H7 (cell line): ENCODE measurements at places on chromosomes 6 and 20.
A peak's percentile ranks its signal among the peaks of the same experiment; 100 is the strongest.

DNA sequence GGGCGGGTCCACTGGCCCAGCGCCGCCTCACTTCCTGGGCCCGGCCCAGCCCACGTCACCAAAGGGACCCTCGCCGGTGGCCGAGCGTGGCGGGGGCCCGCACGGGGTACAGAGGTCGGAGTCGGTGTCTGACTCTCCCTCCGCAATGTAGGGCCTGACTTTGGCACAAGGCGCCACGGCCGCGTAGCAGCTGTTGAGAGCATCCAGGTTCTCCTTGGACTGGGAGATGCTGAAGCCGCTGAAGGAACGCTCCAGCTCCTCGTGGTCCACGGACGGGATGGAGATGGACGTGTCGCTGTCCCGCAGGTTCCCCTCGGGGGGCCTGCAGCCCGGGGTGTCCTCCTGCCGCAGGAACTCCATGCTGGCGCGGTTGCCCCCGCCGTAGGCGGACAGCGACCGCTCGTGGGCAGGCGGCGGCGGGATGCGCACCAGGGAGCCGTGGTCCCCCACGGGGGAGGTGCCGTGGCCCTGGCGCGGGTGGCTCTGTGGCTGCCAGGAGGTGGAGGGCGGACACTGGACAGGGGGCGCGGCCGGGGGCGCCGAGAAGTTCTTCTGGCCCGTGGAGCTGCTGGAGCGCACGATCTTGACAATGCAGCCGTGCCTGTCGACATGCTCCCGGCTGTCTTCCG, 45.6 kb upstream of the CHRNA4 start:
- DNase-seq: no peak

- no peak for DNase-seq
Observed at GRCh38 chr20:19692100-19692499, 66.0 kb upstream of the RIN2 start.

DNA sequence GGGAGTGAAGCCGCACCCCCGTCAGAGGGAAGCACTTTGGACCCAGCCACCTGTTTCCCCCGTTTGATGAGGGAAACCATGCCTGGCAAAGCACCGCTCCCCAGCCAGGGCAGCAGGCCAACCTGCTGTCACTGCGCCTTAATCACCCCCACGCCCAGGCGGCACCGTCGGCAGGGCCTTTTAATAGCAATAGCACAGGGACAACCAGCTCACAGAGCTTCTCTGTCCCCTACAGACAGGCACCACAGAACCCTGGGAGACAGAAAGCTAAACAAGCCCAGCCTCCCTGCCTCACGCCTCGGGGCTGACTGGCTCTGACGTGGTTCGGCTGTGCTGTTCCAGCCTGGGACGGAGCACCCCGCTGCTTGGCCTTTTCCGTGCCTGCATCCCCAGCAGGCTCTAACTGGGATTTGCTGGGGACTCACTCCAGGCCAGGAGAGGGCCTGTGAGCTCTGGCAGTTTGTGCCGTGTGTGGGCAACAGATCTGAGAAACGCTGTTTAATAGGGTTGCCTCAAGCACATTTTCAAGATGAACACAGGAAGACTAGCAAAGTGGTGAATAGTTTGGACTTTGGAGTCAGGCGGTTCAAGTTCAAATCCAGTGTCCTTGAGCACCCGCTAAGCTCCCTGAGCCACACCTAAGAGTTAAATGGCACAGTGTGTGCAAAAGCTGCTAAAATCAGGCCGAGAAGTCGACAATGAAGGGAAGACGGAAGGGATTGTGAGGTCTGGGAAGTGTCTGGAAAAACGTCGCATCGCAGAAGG, 223.8 kb downstream of the NRN1 start:
- peak; percentile 50 for DNase-seq

DNA sequence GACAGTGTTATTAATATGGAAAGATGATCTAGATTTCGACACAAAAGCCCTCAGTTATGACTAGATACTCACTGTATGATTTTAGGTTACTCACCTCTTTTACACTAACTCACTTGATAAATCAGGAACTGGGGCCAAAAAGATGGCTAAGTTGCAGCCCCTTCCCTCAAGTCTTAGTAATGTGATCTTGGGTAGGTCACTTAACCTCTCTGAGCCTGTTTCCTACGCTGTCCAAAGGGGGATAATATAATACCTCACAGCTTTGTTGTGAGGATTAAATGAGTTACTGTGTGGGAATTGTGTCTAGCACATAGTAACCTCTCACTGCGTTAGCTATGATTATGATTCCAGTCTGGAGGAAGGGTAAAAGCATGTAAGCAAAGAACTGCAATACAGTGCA, 1.3 kb downstream of the TTI1 start:
- DNase-seq: no peak

GRCh38 chr6:74651948-74652842, 553.7 kb downstream of the COL12A1 start:
- no peak for DNase-seq

DNA sequence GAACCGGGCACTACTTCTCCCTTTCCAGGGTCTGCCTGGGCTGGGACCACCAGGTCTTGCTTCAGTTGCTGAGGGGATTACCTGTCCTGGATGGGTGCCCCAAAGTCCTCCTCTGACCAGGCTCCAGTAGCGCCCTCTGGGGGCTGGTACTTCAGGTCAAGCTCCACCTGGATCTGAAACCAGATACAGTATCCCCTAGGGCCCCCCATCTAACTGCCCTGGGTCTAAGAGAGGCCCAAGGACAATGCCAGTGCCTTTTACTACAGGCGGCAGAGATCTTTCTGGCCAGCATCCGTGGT, 11.2 kb upstream of the SPAG4 start:
- DNase-seq: peak; percentile 90

DNA sequence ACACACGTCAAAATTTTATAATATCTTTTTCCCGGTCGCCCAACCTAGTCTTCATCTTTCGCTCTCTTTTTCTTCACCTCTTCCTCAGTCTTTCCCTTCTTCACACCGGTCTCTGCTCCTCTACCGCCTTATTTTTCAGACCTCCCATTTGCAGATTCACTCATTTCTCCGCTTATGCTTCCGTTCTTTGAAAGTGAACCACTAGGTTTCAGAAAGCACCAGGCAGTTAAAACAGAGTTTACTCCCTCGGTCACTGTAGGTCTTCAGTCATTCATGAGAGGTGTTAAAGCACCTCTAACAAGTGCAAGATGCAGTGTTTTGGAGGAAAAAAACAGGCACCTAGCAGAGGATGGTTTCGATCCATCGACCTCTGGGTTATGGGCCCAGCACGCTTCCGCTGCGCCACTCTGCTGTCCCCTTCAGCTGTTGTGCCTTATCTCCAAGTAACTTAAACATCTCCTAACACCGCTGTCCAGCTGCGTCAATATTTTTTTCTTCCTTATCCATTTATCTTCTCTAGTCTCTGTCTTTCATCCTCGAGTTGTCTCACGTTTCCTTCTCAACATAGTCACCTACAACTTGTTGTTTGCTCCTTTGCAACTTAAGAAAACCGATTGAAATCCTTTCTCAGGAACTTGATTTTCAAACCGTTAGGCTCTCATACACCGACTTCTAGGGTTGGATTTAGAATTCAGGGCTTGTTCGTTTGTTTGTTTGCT, 119.7 kb upstream of the ZNF184 start:
- DNase-seq: peak; percentile 48

DNA sequence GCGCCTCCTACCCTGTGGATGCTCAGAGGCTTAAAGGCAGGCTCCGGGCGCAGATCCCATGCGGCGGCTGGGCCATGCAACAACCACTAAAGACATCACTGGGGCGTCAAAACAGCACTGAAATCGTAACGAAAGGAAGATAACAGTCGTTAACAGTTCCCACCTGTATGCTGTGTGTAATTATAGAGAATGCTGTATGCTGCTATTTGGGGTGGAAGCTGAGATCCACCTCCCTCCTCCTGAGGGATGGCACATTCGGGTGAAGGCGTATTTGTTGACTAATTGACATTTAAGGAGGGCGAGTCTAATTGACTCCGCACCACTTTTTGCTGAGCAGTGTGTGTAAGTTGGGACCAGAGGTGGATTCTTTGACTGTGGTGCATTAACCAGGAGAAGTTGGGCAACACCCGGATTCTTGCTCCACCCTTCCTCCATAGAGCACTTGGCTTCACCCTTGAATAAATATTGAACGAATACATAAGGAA, 687 bp downstream of the SLC35A1 start:
- DNase-seq: no peak

DNA sequence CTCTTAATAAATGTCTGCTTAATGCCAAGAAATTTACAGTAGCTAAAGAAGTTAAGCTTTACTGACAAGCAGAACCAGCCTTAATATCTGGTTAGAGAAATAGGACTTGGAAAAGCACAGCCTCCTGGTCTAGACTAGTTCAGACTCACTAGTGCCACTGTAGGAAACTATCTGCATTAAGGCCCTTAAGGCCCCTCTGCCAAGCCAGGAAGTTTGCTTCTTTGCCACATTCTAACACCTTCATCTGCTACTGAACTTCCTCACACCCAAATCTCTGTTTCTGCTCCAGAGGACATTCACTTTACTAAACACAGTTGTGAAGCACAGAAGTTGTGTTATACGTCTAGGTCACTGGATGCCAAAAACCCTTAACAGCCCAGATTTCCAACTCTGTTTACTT, 302.8 kb downstream of the BTBD9 start:
- no peak for DNase-seq

DNA sequence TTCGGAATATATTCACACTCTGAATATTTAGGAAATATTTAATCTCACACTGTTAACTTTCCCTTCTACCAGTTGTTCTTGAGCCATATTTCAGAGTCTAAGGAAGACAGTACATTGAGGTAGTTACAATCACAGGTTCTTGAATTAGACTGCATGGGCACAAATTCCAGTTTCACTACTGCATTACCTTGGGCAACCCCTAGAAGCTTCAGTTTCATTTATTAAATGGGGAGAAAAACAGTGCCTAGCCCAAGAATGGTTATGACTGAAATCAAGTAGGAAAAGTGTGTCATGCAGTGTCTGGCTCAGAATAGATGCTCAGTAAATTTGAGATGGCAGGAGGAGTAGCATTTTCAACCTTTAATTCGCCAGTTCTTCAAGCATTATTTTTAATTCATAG, 124.5 kb upstream of the SAMD5 start:
- no peak for DNase-seq

DNA sequence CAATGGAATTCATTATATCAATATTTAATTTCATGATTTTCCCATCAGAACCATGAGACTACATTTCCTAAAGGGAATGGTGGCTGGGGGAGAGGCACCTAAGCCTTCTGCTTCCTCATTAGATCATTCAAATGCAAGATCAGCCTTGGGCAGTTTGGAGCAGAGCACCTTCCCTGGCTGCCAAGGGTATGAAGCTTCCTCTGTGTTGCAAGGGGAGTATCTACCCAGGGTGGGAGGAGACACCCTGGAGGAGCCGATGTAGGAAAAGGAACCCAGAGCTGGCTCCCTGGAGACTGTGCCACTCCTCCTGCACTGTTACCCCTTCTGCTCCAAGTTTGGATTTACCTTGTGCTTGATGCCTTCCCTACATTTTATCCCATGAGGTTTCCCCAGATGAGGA, 299.7 kb upstream of the PRDM1 start:
- no peak for DNase-seq

DNA sequence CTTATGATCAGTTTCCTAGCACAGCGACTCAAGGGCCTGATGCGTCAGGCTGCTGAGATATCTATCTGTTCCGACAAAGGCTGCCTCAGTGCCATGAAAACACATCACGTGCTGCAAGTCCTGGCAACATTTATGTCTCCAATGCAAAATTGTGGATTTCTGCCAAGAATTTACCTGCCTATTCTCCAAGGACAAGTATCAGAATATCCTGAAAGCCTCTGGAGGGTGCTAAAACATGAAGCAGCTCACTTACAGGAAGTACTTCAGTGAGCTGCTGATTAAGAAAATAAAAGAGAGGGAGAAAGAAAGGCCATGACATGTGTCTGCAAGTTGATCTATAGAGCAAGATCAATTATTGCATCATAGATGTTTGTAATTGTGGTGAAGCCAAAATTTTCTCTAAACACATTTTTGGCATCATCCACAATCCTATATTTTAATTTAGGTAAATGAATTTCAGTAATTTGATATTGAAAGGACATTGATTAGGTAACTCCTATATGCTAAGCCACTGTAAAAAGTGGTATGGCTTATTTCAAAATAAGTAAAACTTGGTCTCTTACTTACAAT, 25.8 kb upstream of the TPBG start:
- no peak for DNase-seq

- DNase-seq: peak; percentile 81
Observed at GRCh38 chr6:119348748-119349360, 707 bp downstream of the MAN1A1 start.

- DNase-seq: no peak
Observed at GRCh38 chr6:2581011-2581410, 169.7 kb downstream of the MYLK4 start.

- peak; percentile 51 for DNase-seq
Observed at GRCh38 chr6:18997375-18997826, 610.3 kb downstream of the RNF144B start.

DNA sequence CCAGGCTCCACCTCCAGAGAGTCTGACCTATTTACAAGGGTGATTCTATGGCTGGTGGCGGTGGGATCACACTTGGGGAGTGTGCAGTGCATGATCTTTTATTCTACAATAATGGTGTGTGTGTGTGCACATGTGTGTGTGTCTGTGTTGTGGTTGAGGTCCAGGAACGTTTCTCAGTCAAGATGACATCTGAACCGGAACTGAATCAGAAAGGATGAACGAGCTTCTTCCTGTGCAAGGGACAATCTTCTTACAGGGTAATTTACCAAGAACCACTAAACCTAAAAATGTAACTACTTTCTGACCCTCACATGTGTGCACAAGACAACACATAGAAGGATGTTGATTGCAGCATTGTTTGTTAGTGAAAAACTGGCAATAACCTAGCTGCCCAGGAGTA, 8.6 kb downstream of the MMP9 start:
- DNase-seq: no peak

DNA sequence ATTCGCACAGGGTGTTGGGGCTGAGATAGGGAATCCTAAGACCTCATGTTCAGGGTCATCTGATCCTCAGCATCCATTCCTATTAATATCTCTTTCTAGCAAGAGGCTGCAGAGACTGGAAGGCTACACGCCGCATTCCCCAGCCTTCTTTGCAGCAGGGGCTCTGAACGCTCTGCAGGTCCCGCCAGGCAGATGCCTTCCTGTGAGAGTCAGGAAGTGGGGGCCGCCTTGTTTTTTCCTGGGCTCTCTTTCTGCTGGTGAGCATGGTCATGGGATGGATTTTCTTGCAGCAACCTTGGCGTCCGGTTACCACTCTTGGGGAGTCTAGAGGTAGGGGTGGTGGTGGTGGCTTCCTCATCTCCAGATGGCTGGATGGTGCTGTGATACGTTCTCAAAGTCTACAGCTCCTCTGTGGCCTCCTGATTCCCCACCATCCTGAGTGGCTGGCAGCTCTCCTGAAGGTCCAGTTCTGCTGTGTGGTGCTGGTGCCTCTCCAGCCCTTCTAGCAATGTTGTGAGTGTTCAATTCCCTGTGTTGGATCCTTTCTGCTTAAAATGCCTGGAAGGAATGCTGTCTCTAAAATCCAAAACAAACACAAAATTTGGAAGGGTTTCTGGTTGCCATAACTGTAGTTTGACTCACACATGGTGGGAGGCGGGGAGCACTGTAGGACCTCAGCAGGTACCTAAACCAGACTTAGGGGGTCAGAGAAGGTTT, 111.9 kb downstream of the CEBPB start:
- DNase-seq: no peak

- no peak for DNase-seq
Observed at GRCh38 chr20:48910347-48910781, 11.1 kb upstream of the ARFGEF2 start.

GRCh38 chr6:105075210-105075609, 104.6 kb downstream of the POPDC3 start:
- no peak for DNase-seq
